Activated CD4-positive, alpha-beta T cell treated with anti-CD3 and anti-CD28 coated beads for 1 hour (primary cell): ENCODE measurements at places on chromosomes 16 and 17.

GRCh38 chr16:976389-976931 is 5.1 kb upstream of the SOX8 start:
- DNase-seq = no peak

DNA sequence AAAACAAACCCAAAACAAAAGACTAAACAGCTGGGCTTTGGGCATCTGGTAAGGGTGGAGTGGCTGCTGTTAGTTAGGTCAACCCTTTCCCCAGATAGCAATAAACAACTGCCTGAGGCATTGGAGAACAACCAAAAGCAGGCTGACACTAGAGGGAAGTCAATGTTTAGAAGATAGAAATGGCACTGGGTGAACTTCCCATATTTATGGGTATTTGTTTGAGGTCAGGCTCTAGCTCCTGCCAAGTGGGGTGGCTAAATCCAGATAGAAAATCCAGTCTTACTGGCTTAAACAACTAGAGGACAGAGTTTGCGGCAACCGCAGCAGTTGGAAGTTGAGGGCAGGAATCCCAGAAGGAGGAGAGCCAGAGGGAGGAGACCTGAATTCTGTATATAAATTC is 79.4 kb downstream of the SDK2 start:
- DNase-seq = no peak

- no peak for DNase-seq
Observed at GRCh38 chr16:894136-894535, 76.6 kb downstream of the LMF1 start.

GRCh38 chr17:17710728-17711541 is 29.7 kb downstream of the RAI1 start:
- no peak for DNase-seq

DNA sequence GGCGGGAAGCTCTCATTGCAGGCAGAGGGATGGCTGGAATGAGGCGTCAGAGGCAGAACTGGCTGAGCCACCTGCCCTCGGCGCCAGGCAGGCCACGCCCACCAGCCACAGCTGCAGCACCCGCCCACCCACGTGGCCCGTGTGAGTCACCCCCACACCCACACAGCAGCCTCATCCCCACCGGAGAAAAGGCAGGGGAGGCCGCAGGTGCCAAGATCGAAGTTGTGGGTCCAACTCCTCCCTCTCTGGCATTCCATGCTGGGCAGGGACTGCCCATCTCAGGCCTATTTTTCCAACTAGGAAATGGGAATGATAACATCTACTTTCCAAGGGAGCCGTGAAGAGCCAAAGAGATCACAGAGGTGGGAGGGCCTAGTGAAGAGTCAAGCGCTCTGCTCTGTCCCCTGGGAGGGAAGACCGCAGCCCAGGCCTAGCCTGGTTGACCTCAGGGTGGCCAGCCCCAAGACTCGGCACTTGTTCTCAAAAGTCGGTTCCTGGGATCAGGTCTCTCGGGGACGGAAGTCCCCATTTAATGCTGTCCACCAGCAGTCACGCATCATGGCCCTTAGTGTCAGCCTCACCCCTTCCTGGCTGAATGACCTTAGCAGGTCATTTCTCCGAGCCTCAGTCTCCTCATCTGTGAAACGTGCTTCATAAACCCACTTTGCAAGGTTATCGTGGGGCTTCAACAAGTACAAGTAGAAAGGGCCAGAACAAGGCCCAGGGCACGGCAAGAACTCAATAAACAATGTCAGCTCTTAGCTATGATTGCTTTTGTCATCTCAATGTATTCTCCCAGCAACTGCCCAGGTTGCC is at the start of gene TRPV3:
TSS of gene TRPV3 (minus strand) at position 45 of the 816 bp plus-strand sequence. CDS start 2,962 bp downstream, outside the sequence.
- peak; percentile 42 for DNase-seq

GRCh38 chr17:40322358-40323315 is 13.7 kb downstream of the RARA start:
- DNase-seq = peak; percentile 79

DNA sequence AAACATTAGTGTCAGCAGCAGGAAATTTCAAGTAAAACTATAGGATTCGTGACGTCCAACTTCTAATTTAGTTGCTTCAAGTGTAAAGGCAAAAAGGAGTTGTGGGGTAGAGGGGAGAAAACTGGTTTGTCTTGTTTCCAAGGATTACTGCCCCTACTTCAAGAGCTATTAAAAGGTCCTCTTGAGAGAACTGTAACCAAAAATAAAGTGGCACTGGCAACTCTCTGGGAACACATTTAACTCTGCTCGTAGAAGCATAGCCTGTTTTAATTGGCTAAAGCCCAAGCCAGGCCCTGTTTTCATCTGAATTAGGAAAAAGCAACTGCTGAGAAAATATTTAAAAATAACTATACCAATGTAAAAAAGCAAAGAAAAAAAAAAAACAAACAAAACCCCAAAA is 51.8 kb upstream of the AKAP1 start:
- DNase-seq = no peak

- no peak for DNase-seq
Observed at GRCh38 chr16:85752511-85753420, 1.9 kb upstream of the C16orf74 start.

GRCh38 chr17:4167786-4168185 is 24.8 kb downstream of the CYB5D2 start:
- DNase-seq = no peak

DNA sequence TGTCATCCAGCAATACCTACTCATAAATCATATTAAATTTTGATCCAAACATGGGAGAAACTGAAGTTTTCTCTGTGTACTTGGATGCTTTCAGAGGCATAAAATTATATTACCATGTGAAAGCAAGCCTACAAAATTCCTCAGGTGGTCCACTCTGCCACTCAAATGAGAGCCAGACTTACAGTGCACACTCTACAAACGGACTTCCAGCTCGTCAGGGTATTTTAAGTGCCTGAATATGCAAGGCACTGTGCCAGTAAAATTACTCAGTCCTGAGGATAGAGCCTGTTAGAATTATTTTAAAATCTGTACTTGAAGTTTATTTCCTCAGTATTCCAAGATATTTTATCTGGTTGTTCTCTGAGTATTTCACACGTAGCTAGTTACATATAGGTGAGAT is 54.5 kb downstream of the TENT4B start:
- DNase-seq = no peak

DNA sequence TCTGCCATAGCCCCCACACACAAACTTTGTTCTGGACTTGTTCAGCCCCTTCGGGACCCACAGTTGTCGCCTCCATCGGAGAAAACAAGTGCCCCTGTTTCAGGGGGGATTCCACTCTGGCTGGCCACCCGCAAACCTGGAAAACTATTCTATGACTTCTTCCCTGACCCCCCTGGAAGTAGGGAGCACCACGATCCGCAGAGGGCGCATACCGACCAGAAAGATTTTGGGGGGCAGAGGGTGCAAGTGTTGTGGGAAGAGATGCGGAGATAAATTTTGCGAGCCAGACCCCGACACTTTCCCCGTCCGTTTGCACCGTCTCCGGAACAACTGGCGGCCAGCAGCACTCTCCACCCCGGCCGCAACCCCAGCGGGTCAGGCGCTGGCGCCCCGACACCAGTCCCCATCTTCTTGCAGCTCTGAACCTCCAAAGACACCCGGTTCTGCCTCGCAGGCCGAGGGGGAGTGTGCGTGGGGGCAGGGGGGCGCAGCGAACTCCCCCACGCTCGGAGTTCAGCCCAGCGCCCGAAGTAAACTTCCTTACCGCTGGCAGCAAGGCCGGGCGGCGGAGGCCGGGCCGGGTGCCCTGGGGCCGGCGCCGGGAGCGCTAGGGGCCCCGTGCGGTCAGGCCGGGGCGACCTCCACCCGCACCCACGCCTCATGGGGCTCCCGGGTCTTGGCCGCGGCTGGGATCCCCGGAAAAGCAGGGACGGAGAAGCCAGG is 744 bp downstream of the SALL1 start:
- DNase-seq = no peak

DNA sequence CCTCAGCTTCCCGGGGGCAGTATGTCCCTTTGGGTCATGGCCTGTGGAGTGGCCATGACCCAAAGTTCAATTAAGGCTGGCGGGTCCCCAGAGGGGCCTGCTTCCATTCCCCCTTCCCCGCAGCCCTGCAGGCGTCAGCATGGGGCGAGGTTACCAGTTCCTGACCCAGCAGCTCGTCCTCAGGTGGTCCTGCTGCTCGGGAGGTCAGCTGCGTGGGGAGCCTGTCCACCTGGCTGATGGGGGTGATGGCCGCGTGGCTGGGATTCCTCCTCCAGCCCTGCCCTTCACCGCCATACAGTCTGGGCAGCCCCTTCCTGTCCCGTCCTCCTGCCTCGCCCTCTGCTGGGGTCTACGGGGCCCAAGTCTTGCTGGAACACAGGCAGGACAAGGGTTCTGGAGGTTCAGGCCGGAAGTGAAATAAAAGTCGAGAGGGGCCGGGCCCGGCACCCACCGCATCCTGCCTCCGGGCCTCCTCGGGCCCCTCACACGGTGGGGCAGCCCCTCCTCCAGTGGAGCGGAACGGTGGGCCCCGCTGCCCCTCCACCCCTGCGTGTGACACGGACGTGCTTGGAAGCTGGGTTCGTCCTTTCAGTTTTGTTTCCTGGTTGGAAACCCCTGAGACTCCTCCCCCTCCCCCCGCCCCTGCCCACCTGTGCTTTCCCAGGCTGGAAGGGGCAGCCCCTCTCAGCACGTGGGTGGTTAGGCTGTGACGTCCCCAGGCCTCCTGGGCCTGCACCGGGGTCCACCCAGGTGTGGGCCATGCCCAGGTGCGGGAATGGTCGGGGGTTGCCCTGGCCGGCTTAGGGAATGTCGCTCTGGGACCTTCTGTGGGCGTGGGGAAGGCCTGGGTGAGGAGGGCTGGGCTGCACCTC is 6.8 kb downstream of the UBALD2 start:
- DNase-seq = peak; percentile 67

GRCh38 chr17:28199115-28199514 is 119.9 kb upstream of the TMEM97 start:
- no peak for DNase-seq

GRCh38 chr17:71464241-71464640 is 656.6 kb upstream of the SOX9 start:
- DNase-seq = no peak
